Stimulated activated CD4-positive, alpha-beta T cell treated with anti-CD3 and anti-CD28 coated beads, TNF-alpha, amount 100 ng/mL, for 48 hours (primary cell): ENCODE measurements at places on chromosomes 12 and 14.

DNA sequence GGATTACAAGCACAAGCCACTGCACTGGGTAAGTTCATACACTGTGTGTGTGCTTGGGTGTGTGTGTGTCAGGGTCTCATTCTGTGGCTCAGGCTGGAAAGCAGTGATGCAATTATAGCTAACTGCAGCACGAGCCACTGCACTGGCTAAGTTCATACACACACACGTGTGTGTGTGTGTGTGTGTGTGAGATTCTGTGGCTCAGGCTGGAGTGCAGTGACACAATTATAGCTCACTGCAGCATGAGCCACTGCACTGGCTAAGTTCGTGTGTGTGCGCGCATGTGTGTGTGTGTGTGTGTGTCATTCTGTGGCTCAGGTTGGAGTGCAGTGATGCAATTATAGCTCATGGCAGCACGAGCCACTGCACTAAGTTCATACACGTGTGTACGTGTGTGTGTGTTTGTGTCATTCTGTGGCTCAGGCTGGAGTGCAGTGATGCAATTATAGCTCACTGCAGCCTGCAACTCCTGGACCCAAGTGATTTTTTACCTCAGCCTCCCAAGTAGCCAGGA is 85.4 kb downstream of the HECTD1 start:
- DNase-seq: no peak

- peak; percentile 64 for DNase-seq
These were observed 25.0 kb downstream of the HIP1R start for GRCh38 chr12:122860040-122860853.

- no peak for DNase-seq
These were observed 66.1 kb upstream of the CRY1 start for GRCh38 chr12:107159384-107159900.

DNA sequence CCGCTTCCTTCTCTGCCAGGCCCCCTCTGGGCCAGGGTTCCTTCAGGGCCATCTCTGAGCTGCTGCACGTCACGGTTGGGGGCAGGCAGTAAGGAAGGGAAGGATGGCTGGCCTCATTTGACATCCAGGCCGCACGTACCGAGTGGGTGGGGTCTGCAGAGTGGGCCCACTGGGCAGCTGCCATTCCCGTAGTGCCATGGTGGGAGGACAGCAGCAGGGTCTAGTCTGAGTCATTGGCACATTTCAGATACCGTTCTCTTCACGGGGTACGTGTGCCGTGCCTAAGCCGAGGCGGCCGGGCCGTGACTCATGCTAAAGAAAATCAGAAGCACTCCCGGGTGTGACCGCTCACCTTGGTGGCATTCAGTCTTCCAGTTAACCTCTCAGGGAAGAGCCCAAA is 43.9 kb downstream of the IL31 start:
- no peak for DNase-seq

DNA sequence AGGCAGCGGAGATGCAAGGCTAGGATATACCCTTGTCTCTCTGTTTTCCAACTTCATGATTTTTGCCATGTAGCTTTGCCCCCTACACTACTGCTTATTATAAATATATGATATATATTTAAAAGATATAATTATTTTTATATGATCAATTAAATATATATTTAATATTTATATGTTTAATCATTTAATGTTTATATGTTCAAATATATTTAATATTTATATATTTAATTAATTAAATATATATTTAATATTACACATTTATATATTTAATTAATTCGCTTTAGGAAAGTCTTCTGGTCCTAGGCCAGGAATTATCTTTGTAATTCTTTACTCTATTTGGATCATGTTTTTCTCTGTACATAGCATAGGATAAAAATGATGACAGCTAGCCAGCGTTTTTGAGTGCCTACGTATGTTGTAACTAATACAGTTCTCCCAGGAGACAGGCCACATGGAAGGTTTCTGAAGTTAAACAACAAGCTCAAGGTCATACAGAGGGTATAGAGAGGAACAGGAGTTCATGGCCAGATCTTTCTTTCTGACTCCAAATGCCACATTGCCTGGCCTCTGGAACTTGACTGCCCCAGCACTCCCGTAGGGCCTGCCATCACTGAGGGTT is 192.5 kb downstream of the KCNA5 start:
- DNase-seq: no peak

DNA sequence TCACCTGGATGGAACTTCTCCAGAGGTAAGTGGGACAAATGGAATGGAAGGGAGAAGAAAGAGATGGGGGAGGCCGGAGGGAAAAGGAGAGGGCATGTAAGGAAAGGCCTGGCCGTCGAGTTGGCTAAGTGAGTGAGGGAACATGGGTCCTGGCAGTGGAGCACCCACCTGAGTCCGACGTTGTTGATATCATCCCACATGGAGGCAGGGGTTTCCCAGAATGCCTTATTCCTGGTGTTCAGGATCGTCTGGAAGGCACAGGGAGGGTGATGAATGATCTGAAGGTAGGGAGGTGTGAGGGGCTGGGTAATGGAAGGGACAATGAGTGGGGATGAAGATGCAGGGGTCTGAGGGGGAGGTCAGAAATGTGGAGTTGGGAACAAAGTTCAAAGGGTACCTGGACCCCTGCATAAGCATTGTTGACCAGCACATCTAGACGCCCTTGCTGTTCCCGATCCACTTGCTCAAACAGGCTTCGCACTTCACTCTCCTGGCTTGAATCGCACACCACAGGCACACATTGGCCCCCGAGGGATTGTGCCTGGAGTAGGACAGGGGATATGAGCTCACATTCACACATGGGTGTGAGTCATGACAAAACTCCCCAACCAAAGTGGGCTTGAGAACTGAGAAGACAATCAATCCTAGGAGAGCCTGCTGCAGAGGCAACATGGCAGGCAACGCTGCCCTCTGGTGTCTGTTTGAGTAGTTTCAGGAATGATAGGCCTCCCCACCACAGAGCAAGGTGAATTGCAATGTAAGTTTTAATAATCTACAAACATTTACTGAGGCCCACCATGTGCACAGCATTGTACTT is 3.0 kb downstream of the DHRS1 start:
- DNase-seq: peak; percentile 57

DNA sequence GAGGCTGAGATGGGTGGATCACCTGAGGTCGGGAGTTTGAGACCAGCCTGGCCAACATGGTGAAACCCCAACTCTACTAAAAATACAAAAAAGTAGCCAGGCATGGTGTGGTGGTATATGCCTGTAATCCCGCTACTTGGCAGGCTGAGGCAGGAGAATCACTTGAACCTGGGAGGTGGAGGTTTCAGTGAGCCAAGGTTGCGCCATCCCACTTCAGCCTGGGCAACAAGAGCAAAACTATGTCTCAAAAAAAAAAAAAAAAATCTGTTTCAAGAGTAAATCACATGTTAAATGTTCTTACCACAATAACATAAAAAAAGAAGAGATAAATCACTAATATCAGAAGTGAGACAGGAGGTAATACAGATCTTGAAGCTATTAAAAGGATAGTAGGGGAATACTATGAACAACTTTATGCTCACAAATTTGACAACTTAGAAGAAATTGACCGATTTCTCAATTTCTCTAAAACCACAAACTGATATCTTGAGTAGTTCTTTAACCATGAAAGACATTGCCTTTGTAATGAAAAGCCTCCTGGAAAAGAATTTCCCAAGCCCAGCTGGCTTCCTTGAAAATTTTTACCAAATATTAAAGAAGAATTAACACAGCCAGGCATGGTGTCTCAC is 37.7 kb downstream of the TAOK3 start:
- no peak for DNase-seq

GRCh38 chr12:121549075-121549474 is 31.7 kb downstream of the KDM2B start:
- no peak for DNase-seq
